ENCODE measurements at places on chromosomes 2 and 18.
A peak's percentile ranks its signal among the peaks of the same experiment; 100 is the strongest.

- DNase-seq, result peak; percentile 100
Observed at GRCh38 chr2:40434731-40435271, 17.1 kb downstream of the SLC8A1 start.

DNA sequence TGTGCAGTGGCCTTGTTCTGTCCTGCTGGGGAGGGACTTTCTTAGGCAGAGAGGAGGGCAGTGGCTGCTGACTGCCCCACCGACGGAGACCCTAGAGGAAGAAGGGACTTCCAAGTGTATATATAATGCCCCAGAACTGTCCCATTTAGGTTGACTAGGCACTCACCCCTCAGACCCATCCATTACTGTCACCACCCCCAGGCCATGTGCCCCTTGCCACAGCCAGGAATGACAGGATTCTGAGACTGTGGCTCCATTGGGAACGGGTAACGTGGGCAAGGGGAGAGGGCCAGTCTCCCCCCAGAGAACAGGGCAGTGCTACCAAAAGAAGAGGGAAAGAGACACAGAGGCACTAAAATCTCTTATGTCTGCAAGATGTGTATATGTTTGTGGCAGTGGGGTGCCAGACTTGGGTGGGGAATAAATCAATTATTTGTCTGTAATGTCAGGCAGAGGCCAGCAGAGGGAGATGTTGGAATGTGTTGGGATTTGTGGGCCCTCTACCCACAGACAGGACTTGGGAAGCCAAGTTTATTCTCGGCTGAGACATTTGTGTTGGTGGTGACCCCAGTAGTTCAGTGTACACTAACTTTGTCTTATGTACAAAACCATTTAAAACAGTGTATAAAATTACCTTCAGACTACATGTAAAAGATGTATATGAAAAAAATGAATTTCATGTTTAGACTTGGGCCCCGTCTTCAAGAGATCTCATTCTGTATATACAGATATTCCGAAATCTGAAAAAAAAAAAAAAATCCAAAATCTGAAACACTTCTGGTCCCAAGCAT, 24.0 kb upstream of the TMEM37 start:
- peak; percentile 61 for DNase-seq

GRCh38 chr2:231602859-231603467, 10.3 kb downstream of the TEX44 start:
- no peak for DNase-seq

GRCh38 chr2:121903037-121903689, 147.7 kb downstream of the TSN start:
- peak; percentile 31 for DNase-seq

GRCh38 chr18:51195451-51196117, 1.9 kb downstream of the MEX3C start:
- DNase-seq, result peak; percentile 52

- DNase-seq, result no peak
Observed at GRCh38 chr2:15973481-15974401, 33.4 kb downstream of the MYCN start.

GRCh38 chr18:76451396-76452331, 43.4 kb downstream of the ZNF516 start:
- DNase-seq, result no peak

DNA sequence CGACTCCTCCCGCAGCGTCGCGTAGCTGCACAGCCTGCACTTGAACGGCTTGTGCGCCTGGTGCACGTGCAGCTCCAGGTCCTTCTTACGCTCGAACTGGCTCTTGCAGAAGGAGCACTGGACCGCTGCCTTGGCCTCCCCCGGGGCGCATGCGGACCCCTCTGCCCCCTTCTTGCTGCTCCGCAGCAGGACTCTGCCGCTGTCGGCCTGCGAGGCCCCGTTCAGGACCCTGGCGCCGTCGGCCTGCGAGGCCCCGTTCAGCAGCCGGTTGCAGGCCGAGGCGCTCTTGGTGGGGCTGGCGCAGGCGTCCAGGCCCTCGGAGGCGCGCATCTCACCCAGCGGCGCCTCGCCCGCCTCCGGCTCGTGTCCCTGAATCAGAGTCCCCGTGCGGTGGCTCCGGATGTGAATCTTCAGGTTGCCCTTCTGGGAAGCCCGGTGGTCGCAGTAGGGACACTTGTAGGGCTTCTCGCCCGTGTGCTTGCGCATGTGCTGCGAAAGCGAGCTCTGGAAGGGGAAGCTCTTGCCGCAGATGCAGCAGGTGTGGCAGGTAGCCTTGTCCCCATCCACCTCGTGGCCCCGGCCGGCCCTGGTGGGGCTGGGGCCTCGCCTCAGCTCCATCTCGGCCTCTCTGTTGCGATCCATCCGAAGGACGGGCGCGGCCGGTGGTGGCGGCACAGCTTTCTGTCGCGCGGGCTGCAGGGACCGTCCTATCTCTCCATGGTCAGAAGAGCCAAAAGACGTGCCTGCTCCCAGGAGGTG, 52.5 kb downstream of the ZNF516 start:
- no peak for DNase-seq

- DNase-seq, result no peak
Observed at GRCh38 chr18:48136051-48136826, 205.8 kb upstream of the SMAD2 start.

DNA sequence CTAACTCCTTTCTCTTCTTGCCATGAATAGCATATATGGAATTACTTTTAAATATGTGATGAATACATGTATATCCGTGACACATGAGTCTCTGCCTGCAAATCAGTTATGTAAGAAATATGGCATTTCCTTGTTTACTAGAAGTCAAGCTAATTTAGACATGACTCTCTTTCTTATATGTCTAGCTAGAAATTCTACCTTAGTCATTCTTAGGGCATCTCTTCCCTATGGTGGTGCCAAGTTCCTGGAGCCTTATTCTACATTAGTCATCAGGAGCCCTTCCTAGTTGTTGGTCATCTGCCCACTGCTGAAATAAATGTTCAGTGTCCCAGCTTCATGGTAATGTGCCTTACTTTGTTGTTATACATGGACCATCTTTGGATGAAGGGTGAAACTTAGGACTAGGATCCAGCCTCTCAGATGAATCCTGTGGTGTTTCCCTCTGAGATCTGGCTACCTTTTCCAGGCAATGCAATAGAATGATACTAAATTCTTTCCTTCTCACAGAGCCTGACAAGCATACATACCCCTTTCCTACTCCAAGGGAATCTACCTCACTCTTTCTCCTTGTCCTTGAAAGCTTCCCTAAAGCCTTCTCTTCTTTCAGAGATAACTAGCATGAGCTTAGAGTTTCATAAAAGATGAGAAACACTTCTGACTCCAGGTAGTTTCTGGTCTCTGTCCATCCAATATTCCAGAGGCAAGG, 415.3 kb upstream of the VWC2L start:
- DNase-seq, result peak; percentile 93

- no peak for DNase-seq
Observed at GRCh38 chr18:47549021-47549540, 297.6 kb upstream of the SKOR2 start.

- peak; percentile 94 for DNase-seq
Observed at GRCh38 chr2:168515502-168515901, 59.4 kb downstream of the CERS6 start.

GRCh38 chr2:138058427-138058826, 94.2 kb downstream of the HNMT start:
- DNase-seq, result no peak

DNA sequence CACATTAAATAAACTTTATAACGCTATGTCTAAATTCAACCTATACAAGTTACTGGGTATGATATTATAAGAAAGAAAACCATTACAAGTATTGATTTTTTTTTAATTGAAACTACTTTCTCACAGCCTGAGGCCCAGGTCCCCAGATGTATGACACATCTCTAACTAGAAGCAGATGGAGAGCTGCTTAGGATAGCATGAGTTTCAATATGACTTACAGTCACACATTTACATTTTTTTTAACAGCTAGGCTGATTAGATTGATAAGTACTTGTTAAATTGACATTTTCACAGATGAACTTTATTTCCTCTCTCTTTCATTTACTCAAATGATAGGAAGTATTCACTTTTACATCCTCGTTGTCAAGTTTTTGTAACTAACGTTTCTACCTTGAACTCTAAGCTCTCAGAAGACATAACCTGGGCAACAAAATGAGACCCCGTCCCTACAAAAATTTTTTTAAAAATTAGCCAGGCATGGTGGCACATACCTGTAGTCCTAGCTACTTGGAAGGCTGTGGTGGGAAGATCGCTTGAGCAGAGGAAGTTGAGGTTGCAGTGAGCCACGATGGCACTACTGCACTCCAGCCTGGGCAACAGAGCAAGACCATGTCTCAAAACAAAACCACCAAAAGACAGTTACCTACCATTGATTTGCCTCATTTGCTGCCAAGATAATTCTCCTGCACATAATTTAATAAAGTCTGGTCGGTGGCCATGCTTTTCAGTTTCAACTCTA, 52.4 kb downstream of the STK39 start:
- peak; percentile 51 for DNase-seq

DNA sequence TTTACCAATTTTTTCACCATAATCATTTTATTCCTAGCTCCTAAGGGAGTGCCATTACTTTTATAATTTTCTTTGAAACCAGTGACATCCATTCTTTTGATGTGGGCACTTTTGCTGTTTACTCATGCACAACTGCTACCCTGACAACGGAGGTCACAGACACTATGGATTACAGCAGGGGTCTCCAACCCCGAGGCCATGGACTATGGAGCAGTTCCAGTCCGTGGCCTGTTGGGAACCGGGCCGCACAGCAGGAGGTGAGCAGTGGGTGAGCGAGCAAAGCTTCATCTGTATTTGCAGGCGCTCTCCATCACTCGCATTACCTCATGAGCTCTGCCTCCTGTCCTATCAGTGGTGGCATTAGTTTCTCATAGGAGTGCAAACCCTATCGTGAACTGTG, 34.6 kb downstream of the PRPF40A start:
- DNase-seq, result no peak

GRCh38 chr2:26185954-26186770, 13.3 kb downstream of the GAREM2 start:
- DNase-seq, result no peak

GRCh38 chr2:129580001-129580400, 399.5 kb upstream of the RAB6C start:
- no peak for DNase-seq

GRCh38 chr18:53946594-53946993, 277.9 kb downstream of the MBD2 start:
- DNase-seq, result peak; percentile 5

- DNase-seq, result no peak
Observed at GRCh38 chr2:134762508-134762907, 43.7 kb upstream of the TMEM163 start.

DNA sequence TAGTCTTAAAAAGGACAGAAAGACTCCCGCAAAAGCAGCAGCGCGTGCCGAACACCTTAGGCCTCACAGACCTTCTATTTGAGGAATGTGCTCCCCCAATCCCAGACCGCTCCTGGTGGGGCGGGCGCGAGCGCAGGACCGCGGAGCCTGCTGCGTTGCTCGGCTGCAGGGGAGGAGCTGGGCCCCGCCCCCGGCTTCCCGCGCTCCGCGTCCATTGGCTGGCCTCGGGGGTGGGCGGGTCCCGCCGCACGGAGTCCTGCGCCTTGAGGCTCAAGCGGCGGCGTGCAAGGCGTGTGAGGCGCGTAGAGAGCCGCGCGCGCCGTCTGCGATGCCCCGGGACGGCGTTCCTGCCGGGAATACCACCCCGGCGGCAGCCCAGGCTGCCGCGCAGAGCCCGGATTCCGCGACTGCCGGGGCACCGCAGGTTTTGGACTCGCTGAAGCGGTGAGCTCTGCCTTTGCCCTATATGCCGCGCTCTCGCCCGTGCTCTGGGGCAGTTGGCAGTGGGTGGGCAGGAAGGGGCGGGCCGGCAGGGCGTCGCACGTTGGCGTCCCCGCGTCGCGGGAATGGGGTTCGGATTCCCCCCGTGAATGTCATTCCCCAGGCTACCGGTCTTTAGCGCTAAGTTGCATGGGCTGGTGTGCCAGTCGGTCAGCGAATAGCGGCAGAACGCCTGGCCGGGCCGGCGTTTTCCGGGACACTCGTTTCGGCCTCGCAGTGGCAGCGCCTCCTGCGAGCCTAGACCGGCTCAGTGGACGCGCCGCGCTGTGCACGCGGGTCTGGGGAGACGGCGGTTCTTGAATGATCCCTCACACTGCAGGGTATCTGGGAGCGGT, 49.6 kb upstream of the PAIP2B start:
- peak; percentile 77 for DNase-seq

DNA sequence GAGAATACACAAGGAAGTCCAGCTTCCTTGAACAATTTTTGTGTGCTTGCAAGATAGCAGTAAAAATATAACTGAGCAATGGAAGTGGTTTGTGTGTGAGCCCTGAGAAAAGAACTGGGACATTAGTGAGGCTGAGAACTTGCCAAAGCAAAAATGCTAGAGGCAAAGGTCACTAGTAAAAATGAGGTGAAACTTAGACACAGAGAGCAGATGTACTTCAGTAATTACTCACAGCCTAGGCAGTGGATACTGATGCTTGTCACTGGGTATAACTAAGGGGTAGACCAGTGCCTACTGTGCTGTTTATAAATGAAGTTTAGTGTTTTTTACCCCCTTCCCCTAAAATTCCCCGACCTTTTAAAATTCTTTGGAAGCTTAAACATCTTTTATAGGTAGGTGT, 450.1 kb downstream of the LPIN1 start:
- peak; percentile 52 for DNase-seq

GRCh38 chr2:14234911-14235310, 397.6 kb upstream of the LRATD1 start:
- DNase-seq, result no peak

- no peak for DNase-seq
Observed at GRCh38 chr2:102446936-102447335, 24.0 kb downstream of the IL18RAP start.

- DNase-seq, result no peak
Observed at GRCh38 chr2:58620093-58620492, 379.0 kb upstream of the FANCL start.

GRCh38 chr2:210555555-210555954, 844 bp upstream of the CPS1 start:
- DNase-seq, result no peak

DNA sequence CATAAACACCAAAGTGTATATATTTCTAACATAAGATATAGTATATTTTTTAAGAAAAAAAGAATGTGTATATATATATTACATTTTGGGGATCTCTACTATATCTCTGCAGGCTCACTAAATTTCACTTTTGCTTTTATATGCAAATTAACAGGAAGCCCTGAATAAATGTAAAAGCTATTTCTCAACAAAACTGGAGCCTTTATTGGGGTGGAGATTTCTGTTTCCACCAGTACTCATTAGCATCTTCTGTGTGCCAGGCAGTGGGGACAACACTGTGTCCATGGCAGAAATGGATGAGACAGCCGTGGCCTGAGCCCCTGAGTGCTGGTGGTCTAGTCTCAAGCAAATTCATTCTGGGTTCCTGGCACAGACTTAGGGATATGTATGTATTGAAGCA, 41.3 kb downstream of the C18orf63 start:
- no peak for DNase-seq

DNA sequence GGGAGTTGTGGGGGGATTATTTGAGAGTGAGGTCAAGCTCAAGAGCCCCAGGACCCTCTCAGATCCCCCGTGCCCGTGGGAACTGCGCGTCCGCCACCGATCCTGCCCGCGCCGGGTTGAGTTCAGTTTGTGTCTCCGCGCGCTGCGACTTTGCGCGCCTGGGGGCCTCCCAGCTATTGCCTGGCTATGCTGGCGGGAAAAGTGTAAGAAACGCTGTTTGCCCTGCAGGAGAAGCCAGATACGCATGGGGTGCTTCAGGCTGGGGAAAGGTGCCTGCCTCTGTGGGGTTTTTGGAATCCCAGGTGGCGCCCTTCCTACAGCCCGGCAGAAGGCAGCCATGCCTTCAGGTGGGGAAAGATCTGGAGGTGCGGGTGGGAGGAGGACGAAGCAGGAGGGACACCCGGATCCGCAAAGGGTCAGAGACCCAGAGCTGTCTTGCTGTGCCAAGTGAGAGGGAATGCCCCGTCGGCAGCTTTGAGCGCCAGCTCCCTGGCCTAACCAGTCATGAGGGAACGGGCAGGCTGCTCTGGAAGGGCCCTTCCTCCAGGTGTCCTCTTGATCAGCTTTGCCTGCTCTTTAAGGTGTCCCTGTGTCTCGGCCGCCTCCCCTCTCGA, 22.5 kb downstream of the TEX44 start:
- no peak for DNase-seq

Measured in EH (cell line).